ENCODE measurements at places on chromosomes 5 and 9.

GRCh38 chr9:26292943-26293342 is 599.7 kb downstream of the CAAP1 start:
- DNase-seq = no peak

- DNase-seq = no peak
Observed at GRCh38 chr9:114938687-114939575, 8.5 kb upstream of the TNFSF8 start.

DNA sequence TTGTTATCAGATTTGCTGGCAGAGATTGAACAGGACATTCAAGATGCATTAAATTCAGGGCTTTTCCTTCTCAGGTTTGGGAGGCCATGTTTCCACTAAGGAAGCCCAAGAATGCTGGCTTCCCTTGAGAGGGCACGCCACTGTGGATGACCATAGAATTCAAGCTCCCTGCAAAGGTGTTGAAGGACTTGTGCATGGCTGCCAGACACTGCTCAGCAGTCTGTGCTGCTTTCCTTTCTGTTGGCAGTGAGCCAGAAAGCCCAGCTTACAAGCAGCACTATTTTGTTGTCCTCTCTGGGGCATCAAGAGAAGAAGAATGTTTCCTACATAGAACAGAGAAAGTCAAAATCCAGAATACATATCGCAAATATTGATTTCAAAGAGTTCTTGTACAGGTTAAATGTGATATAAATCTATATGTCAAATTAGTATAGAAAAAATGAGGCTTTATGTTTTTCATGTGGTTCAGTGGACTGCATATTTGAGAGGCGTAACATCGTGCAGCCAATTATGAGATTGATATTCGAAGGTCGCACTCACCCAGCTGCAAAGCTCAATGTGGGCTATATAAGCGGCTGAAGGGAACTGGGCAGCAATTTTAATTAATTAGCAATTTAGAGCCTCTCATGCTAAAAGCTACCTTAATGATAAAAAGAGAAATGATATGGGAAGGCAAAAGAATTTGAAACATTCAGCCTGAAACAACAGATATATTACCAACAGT is 103.1 kb upstream of the ISL1 start:
- no peak for DNase-seq

GRCh38 chr5:133230823-133231578 is 179.2 kb downstream of the HSPA4 start:
- DNase-seq = no peak

DNA sequence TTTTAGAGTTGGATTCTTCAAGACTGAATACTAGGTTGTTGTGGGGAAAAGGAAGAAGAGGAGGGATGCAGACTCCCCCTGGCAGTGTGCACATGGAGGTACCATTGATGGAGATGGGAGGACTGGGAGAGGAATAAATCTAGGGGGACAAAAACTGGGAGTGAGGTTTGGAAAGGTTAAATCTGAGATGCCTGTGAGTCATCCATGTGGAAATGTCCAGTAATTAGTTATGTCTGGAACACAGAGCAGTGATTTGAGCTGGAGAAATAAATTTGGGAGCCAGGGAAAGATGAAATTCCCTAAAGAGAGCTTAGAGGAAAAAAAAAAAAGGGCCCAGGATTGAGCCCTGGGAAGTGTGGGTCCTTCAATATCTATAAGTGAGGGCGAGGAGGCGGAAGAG is 8.0 kb upstream of the CCIN start:
- DNase-seq = no peak

DNA sequence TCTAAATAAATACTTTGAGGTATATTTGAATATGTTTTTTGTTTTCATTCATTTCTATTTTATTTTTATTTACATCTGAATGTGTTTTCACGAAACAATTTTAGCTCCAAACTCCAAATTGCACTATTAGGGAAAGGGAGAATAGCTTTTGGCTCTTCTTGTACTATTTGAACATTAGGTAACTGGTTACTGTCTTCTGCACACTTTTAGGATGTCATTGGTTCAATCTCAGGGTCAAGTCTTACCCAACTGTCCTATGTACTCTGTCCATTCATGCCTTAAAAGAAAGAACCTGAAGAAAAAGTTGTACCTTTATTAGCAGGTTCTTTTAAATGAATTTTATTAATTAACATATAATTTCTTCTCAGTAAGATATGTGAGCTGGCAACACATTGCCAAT is 51.6 kb downstream of the ITGA1 start:
- DNase-seq = no peak

Measured in esophagus squamous epithelium (tissue), 5 donors.